ENCODE measurements at places on chromosomes 13 and 19. TPM values are rescaled to one million over a fixed set of nuclear protein-coding genes. Genes with fewer than 3 reads are reported as not detected.
A peak's percentile ranks its signal among the peaks of the same experiment; 100 is the strongest.

Gene CXCL17
- total RNA-seq = not detected

Gene IFNL4
- not detected for total RNA-seq

Gene ZNF610
- 12.6 TPM for total RNA-seq

Gene CD177
- total RNA-seq = not detected

Gene CYP2F1
- total RNA-seq = not detected

DNA sequence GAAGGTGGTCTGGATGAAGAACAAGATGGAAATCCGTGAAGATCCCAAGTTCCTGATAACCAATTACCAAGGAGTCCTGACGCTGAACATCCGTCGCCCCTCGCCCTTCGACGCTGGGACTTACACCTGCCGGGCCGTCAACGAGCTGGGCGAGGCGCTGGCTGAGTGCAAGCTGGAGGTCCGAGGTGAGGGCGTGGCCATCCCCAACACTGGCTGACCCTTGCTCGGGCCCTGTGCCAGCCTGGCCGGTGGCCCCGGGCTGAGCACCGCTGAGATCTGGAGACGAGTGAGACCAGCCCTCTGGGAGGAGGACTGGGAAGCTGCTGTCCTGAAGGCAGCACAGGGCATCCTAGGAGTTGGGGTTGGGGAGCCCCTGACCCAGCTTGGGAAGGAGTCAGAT is 12.0 kb upstream of the EMC10 start:
- DNase-seq = no peak

DNA sequence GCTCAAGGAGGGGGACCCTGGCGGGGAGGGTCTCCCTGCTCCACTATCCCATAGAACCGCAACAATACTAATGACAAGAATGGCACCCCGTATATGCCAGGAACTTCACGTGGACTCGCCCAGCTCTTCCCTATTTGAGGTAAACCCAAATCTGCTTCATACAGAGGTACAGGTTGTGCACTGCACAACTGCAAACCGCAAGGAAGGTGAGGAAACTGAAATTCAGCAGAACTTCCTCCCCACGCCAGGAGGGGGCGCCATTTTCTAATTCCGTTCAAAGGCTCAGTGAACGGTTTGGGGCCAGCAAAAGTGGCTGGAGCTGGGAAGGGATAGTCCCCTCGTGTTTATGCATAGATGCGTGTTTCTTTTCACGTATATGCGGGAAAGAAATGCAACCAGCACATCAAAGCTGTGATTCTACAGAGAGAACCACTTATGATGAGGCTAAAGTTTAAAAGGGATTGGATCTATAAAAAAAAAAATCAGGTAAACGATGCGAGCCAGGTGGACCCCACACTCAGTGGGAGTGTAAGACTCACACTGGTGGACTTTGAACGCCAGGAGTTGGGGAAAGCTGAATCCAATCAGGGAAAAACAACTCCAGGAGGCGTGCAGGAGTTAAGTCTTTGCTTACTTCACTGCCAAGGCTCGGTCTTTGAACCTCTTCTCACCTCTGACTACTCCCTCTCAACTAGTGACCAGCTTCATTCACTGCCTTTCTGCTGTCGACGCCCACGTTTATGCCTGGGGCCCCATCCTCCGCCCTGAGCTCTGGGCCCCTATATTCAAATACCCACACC is 20.3 kb downstream of the C19orf81 start:
- DNase-seq = peak; percentile 84

- no peak for DNase-seq
These were observed 24.8 kb downstream of the UPF1 start for GRCh38 chr19:18856385-18857126.

GRCh38 chr13:75818179-75818967 is 182.2 kb downstream of the LMO7 start:
- DNase-seq = no peak

DNA sequence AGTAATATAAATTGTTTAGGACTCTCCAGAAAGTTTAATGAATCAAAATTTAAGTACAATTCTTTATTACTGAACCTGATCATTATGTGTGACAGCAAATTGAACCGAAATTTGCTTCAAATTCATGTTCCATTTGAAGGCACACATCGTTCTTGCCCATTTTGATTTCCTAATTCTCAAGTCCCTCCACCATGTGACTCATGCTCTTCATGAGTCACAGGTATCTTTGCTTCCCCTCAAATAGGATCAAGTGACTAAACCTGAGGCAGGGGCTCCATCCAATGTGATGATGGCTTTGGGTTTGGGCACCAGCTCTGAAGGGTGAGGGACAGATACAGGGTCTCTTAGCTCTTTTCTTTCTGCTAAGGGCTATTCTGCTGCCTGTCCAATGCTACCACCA is 86.1 kb downstream of the THSD1 start:
- DNase-seq = no peak

DNA sequence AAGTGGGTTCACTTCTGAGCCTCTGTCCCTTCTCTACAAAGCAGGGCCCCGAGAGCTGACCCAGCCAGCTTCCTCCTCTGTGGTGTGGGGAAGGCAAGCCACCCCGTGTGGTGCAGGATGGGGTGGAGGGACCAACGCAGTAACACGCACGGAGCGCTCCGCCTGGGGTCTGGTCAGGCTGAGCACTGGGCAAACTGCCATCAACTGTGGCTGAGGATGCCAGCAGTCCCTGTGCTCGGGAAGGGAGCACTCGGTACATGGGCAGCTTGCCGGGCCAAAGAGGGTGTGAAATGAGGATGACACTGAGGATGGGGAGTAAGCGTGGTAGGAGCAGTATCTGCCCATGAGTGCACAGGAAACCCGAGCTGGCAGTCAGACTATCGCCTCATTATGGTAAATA is 7.6 kb upstream of the GMIP start:
- no peak for DNase-seq

DNA sequence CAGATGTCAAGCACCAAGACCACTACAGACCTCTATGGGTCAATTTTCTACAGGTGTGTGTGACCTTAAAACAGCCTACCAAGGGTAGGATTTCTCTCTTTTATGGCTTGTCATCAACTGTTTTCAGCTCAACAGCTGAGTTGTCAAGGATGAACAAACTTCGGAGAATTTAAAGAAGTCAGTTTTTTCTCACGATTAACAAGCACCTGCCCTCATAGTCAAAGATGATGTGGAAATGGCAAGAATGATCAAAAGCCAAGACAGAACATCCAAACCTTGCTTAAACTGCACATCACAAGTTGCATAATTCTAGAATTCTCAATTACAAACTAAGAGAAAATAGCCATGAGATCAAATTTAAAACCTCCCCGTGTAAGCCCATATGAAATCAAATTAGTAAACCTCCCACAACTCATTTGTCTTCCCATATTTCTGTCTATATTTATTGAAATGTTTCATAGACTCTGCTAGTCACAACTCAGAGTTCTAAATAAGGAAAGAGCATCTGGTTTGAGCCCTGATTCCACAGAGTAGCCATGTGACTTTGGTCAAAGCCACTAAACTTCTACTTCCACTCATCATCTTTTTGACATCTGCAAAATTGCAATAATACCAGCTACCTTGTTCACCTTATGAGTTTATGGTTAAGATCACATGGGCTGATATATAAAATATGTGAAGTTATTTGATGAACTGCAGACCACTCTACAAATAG is 521.5 kb upstream of the HTR2A start:
- no peak for DNase-seq

DNA sequence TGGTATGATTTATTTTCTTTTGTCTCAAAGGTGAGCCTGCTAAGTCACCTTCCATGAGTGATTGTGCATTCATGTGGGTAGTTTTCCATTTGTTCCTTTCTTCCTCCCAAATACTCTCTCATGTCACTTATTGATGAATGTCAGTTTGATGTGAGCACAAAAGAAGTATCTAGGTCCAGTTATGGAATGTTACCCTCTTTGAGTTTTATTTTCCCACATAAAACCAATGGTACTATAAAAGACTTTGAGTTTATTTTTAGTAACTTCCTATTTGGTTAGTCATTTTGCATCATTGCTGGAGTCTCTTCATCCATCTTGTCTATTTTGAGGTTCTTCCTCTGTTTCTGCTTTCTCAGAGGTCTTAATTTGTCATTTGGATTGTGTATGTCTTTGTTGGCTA is 321.3 kb downstream of the GPC6 start:
- no peak for DNase-seq

- no peak for DNase-seq
These were observed 114.2 kb downstream of the TEX29 start for GRCh38 chr13:111434578-111435159.

DNA sequence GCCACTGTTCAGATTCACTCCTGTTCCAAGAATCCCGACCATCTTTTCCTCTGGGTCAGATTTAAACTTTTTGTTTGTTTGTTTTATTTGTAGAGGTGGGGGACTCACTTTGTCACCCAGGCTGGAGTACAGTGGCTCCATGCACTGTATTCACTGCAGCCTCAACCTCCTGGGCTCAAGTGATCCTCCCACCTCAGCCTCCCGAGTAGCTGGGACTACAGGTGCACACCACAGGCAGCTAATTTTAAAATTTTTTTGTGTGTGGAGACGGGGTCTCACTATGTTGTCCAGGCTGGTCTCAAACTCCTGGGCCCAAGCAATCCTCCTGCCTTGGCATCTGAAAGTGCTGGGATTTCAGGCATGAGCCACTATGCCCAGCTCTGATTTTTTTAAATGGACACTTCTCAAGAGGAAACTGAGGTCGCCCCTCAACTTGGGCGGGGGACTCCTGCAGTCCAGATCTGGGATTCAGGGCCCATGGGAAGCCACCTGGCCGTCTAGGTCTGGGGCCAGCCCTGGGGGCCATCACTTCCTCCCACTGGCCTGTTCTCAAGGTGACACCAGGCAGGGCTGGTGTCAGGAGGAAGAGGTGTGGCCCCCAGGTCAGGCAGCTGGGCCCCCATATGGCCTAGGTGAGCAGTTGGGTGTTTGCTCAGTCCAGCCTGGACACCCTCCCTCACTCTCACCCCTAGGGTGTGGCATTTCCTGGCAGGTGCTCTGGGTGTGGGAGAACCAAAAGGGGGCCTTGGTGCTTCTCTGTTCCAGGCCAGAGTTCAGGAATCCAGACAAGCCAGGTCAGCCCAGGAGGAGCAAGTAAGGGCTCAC is 1.3 kb downstream of the B3GNT3 start:
- no peak for DNase-seq

DNA sequence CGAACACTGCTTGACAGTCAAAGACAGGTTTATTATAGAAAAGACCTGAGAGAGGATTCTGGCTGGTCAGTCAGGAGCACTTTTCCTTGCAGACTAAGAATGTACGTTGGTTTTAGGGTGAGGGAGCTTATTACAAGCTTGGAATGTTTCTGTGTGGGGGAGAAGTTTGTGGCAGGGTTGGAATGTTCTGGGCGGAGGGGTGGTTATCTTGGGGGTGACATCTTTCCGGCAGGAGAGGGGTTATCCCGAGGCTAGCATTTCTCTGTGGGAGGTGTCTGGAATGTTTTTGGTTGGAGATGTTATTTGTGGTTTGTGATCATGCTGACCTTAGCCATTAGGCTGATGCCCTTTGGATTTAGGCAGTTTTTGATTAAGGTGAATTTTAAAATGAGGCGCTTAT is 61.8 kb downstream of the ZNF136 start:
- no peak for DNase-seq

GRCh38 chr19:45638930-45639729 is at the start of gene EML2:
Gene EML2, minus strand, starts transcription at chr19:45639397. Its CDS starts 21 bp downstream, at chr19:45639376.
- peak; percentile 87 for DNase-seq

DNA sequence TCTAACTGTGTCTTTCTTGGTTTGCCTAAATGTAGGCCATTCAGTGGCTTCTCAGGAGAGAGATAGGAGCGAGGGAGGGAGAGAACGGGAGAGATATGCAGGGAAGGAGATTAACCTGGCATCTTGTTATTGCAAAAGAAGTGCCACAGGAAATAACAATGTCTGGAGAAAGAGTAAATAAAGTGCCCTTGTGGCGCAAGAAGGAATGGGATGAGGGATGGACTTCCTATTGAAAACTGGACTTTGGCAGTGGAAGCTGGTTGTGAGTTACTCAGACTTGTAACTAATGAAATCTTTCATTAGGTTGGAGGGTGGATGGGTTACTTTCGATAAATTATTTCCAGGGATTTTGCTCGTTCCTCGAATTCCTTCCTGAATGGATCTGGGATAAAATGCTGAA is 136.1 kb downstream of the LACC1 start:
- DNase-seq = no peak

DNA sequence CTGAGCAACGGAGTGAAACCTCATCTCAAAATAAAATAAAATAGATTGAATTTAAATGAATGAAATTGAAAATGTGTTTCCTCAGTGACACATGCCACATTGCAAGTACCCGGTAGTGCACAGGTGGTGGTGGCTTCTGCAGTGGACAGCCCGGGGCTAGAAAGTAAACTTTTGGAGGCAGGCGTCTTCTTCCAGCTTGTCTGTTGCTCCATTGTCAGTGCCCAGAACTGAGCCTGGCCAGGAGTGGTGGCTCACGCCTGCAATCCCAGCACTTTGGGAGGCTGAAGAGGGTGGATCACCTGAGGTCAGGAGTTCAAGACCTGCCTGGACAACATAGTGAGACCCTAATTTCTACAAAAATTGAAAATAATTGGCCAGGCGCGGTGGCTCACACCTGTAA is 5.7 kb downstream of the MYH14 start:
- no peak for DNase-seq

GRCh38 chr19:19597809-19598306 is 20.6 kb downstream of the PBX4 start:
- no peak for DNase-seq

- DNase-seq = peak; percentile 38
These were observed 5.3 kb downstream of the PRKACA start for GRCh38 chr19:14112051-14112808.

- no peak for DNase-seq
These were observed 67.6 kb downstream of the MBNL2 start for GRCh38 chr13:97289514-97290298.

GRCh38 chr19:44684892-44685863 is 13.8 kb upstream of the CEACAM16 start:
- DNase-seq = no peak

DNA sequence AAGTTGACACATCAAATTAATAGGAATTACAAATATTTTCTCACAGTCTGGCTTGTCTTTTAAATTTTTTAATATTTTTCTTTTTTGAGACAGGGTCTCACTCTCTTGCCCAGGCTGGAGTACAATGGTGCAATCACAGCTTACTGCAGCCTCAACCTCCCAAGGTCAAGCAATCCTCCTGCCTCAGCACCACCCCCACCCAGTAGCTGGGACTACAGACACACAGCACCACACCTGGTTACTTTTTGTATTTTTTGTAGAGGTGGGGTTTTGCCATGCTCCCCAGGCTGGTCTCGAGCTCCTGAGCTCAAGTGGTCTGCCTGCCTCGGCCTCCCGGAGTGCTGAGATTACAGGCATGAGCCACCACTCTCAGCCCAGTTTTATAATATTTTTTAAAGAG is 72.0 kb downstream of the SPATA13 start:
- DNase-seq = no peak

DNA sequence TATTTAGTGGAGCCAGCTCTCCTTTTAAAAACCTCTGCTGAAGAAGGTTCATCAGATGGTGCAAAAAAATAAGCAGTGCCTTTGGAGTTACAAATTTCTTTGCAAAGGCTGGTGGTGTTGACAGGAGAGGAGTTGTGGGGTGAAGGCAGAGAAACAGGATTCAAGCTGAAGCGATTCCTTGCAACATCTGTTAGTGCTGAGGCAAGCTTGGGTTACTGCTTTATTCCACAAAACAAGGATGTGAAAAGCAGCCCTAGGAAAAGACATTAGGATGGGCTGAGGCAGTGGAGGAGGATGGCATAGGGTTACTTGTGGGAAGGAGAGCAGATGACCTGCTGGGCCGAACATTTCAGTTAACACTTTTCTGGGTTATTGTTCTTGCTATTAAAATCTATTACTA is 390.7 kb downstream of the DLEU7 start:
- DNase-seq = no peak
